ENCODE measurements at places on chromosomes 12 and 14. TPM values are rescaled to one million over a fixed set of nuclear protein-coding genes. Genes with fewer than 3 reads are reported as not detected.

The SYNDIG1L gene
- total RNA-seq: not detected

The GUCY2C gene
- total RNA-seq: under 0.01 TPM

The SRRM4 gene
- total RNA-seq: not detected

The TAS2R14 gene
- 1.7 TPM for total RNA-seq

The PRKAG1 gene
- 83.4 TPM for total RNA-seq

The TUBA1A gene
- total RNA-seq: 652 TPM

The SIX6 gene
- total RNA-seq: not detected

The COX8C gene
- not detected for total RNA-seq

The GNG2 gene
- 11.8 TPM for total RNA-seq

The RAB15 gene
- total RNA-seq: 2.6 TPM

The RASSF8 gene
- total RNA-seq: 130 TPM

The DHH gene
- under 0.01 TPM for total RNA-seq

The CLEC6A gene
- not detected for total RNA-seq

The ZNF10 gene
- 10.4 TPM for total RNA-seq

The PTGDR gene
- 0.87 TPM for total RNA-seq

The KITLG gene
- 112 TPM for total RNA-seq

The CFAP73 gene
- total RNA-seq: not detected

The ZDHHC22 gene
- total RNA-seq: not detected

The NEDD1 gene
- total RNA-seq: 25.0 TPM

The MRPL42 gene
- 57.8 TPM for total RNA-seq

The RNF10 gene
- 182 TPM for total RNA-seq

The HVCN1 gene
- 2.3 TPM for total RNA-seq

The PPP4R4 gene
- total RNA-seq: not detected

The TPPP2 gene
- total RNA-seq: not detected

Data from aortic smooth muscle cell (primary cell).